WTC11 (cell line): ENCODE measurements at places on chromosomes 7 and 10.

- no peak for DNase-seq
Observed at GRCh38 chr7:157483515-157483914, 146.7 kb downstream of the DNAJB6 start.

GRCh38 chr10:126734967-126735366 is 64.5 kb upstream of the C10orf90 start:
- no peak for DNase-seq

GRCh38 chr7:37694208-37695094 is 10.9 kb downstream of the GPR141 start:
- no peak for DNase-seq

GRCh38 chr10:12727832-12728215 is 273.7 kb downstream of the CCDC3 start:
- DNase-seq: no peak

DNA sequence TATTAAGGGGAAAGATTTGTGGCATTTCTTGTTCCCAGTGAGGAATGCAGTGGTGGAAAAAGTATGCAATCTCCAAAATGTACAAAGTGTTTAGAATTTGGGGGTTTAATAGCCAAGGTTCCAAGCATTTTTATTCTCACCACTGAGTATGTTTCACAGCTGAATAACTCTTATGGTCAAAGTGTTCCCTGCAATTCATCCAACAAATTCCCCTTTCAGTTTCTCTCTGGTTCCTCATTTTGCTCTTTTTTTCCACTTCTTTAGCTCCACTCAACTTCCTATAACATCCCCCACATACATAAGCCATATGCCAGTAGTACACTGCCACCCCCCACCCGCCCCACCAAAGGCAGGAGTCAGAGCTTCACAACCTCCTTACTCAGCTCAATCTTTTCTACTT is 4.6 kb downstream of the HECW1 start:
- no peak for DNase-seq

DNA sequence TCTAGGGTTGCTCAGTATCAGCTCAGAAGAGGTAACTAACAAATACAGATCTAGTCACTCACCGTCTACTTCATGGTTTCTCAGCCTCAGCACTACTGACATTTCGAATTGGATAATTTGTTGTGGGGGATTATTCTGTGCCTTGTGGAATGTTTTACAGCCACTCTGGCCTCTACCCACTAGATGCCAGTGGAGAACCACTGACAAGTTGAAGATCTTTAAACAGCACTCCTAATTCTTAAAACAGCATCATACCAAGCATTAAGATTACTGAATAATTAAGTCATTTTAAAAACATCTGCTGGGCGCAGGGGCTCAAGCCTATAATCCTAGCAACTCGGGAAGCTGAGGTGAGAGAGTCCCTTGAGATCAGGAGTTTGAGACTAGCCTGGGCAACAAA is 82.6 kb downstream of the UPF2 start:
- DNase-seq: no peak

GRCh38 chr10:5992398-5992797 is 15.1 kb upstream of the IL15RA start:
- DNase-seq: no peak

DNA sequence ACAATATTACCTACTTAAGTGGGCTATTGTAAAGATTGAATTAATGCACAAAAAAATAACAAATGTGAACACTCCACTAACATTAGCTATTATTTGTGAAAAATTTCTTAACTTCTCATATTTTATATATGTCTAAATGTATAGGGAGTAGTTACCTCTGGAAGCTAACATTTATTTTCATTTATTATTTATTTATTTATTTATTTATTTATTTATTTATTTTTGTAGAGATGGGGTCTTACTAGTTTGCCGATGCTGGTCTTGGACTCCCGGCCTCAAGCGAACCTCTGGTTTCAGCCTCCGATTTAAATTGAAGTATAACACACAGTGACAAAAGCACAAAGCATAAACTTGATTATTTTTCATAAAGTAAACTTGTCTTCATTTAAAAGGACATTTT is 5.1 kb upstream of the SPOCK2 start:
- DNase-seq: no peak
